ENCODE measurements at places on chromosomes 1 and 21.

DNA sequence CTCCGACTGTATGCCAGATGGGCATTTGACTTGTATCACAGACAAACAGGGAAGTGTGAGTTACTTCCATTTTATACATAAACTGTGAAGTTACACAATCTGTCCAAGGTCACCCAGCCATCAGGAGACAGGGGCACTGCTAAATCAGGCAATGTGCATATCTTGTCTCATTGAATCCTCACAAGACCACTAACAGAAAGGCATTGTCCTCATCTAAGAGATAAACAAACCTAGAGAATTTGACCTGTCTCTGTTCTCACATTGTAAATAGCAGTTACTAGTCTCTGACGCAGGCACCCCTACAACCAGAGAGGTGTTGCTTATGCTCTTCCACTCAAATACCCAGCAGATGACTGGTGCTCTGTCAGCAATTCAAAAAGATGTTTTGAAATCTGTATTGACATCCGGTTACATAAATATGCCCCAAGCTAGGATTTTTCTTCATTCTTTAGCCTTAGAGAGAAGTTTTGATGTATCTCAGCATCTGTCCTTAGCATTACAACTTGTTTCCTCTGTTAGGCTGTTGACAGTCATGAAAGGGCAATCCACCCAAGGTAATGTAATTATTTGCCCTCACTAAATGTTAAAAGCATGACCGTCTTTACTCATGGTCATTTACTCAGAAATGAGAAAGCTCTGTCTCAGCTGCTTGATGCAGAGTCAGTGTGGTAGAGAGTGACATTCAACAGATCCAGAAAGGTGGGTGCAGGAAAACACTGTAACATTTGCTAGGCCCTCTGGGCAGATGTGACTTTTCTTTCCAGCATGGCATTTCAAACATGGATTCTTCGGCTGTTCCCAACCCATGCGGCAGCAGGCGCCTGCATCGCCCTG, 51.9 kb upstream of the ZNF326 start:
- DNase-seq, result no peak

DNA sequence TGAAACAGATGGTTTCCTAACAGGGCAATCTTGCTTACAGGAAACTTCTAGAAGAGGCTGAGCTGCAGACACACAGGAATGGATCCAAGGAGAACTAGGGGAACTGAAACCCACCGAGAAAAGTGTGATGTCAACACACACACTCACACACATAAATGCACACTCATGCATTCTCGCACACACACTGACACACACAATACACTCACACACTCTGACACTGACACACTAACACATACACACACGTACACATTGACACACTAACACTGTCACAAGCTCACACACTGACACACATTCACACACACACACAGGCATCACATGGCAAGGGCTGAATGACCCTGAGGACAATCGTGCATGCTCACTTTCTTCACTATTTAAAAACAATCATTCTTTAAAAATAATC, 142.7 kb downstream of the NPHP4 start:
- DNase-seq, result no peak

DNA sequence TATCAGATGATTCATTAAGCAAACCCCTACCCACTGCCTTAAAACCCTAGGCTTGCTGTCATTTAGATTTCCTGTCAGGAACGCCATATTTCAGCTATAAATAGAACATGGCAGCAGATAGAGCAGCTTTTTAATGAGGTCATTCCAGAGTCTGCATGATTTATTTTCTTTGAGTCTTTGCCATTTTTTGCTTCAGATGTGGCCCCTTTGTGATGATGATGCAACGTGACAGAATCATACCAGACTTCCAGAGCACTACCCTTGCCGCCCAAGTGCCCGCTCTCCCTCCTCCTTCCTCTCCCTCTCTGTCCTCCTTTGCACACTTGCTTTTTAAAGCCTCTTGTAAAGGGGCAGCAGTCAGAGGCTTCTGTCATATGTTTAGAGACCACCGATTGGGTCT, 55.5 kb upstream of the TRIM67 start:
- no peak for DNase-seq

GRCh38 chr21:39116761-39117439, 66.4 kb downstream of the PSMG1 start:
- DNase-seq, result no peak

GRCh38 chr21:38295997-38296764, 39.4 kb downstream of the KCNJ15 start:
- DNase-seq, result no peak

DNA sequence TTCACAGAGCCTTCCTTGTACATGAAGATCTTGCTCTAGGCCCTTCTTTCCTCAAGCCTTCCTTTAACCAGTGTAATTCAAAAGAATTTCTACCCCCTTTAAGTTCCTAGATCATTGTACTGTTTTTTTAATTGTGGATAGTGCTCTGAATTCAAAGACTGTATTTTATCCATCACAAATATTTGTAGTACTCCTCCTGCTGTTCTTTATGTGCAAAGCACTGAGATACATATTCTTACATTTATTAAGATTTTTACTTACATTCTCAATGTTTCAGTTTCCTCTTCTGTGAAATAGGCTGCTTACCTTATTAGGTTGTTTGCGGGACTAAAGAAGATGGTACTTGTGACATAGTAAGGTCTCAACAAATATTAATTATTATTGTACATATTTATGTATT, 168.8 kb upstream of the PDE4B start:
- no peak for DNase-seq

GRCh38 chr1:26627954-26628353, 67.9 kb upstream of the ARID1A start:
- no peak for DNase-seq

DNA sequence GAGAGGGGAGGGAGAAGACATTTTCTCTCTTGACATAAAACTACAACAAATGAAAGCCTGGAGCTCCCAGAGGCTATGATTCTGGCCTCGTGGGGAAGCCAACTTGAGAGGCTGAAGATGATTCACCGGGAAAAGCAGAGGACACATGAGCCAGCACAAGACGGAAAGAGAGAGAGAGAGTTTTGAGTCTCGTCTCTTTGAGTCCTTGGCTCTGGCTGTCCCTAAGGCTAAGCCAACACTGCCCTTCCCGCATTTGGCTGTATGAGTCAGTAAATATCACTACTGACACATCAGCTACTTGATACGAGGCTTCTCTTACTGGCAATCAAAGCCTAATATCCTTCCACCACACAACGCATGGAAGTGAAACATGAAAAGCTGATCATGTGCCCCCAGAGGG, 95.5 kb downstream of the GRIK3 start:
- no peak for DNase-seq

GRCh38 chr1:31991182-31991581, 22.5 kb upstream of the KHDRBS1 start:
- no peak for DNase-seq

- DNase-seq, result no peak
These were observed 24.8 kb downstream of the F11R start for GRCh38 chr1:160996178-160996577.

DNA sequence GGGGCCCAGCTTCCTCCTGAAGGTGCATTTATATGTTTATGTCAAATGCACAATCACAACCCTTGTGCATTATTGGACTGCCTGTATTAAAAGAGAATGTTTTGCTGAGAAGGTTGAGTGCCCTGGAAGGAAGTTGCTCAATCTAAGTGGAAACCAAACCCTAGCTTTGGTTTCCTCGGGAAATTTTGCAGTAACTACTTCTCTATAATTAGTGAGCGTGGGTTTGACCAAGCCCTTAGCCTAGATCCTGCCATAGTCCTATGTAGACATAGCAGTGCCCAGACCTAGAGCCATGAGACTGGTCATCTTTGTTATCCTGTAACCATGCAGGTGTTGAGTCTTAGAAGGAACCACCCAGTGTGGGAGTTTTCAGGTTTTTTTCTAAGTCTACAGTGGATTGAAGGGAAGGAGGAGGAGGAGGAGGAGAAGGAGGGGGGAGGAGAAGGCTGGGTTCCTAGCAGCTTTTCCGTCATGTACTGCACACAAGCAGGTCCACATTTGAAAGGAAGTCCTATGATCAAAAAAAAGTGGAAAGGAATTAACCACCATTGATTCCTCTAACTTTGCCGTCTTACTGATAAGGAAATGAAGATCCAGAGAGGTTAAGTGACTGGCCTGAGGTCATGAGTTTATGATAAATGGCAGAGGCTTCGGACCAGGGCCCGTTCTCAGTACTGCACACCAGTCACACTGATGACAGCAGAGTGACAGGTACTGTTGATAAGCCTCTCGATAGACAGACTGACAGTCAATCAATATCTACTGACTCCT, 72.2 kb upstream of the LYST start:
- no peak for DNase-seq

GRCh38 chr1:12095452-12096263, 32.6 kb downstream of the TNFRSF8 start:
- DNase-seq, result no peak

DNA sequence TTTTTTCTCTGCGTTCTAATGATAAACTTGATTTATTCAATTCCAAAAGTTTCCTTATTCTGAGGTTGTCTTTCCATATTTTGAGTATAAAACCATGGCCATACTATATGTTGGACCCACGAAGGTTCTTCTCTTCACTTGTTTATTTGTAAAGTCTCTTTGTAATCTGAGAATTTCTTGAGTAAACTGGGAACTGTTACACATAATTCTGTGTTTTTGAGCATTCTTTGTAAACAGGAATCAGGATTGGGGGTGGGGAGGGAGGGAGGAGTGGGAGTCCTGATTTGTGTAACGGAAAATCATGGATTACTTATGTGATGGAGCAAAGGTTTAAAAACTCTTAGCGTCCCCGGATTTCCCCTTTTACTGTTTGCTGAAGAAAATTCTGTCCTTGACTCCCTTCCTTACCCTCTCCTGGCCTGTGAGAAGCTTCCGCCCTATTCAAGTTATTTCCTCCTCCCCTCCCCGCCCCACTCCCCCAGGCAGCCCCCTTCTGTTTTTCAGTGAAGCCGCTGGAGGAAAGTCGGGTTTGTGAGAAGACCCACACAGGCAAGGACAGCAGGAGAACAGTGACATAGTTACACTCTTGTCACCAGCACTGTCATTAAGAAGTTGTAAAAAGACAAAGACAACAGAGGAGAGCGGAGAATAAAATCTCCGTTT, 6.4 kb upstream of the NBPF11 start:
- DNase-seq, result no peak

DNA sequence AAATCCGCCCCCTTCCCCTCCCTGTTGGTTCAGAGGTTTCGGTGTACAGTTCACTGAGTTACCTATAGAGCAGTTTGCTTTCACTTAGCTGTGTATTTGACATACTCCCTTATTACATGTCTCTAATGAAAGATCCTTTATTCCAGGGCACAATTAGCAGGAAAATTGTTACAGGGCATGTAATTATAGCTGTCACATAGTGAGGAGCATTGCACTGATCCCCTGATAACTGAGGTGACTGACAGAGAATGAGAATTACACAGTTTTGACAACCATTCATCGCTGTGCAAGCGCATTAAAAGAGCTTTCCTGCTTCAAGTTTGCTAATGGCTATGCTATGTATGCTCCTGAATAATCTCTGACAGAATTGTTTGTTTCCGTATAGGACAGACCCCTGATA, 26.9 kb downstream of the DAP3 start:
- no peak for DNase-seq

GRCh38 chr1:76292418-76293184, 218.1 kb downstream of the ST6GALNAC3 start:
- DNase-seq, result no peak

DNA sequence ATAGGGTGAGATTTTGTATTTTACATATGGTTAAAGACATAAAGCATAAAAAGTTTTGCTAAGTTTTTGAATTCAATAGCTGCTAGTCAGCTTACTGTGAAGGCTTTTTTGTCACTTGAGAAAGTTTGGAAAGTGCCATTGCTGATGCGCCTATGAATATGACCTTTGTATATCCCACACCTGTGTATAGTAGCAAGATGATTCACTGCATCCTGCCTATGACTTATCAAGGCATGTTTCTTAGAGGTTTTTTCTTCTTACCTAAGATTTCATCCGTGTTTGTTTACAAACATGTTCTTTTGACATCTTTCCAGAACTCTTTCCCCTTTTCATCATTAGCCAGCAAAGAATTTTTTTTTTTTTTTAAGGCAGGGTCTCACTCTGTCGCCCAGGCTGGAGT, 51.5 kb downstream of the PRKAA2 start:
- no peak for DNase-seq

DNA sequence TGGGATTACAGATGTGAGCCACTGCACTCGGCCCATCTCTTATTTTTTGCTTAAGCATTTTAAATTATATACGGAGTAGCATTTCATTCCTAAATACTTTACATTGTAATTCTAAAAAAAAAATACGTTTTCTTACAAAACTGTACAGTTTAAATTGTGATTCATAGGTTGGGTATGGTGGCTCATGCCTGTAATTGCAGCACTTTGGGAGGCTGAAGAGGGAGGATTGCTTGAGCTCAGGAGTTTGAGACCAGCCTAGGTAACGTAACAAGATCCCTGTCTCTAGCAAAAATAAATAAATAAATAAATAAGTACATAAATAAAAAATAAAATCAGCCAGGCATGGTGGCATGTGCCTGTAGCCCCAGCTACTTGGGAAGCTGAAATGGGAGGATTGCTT, 24.6 kb downstream of the TBCE start:
- no peak for DNase-seq

DNA sequence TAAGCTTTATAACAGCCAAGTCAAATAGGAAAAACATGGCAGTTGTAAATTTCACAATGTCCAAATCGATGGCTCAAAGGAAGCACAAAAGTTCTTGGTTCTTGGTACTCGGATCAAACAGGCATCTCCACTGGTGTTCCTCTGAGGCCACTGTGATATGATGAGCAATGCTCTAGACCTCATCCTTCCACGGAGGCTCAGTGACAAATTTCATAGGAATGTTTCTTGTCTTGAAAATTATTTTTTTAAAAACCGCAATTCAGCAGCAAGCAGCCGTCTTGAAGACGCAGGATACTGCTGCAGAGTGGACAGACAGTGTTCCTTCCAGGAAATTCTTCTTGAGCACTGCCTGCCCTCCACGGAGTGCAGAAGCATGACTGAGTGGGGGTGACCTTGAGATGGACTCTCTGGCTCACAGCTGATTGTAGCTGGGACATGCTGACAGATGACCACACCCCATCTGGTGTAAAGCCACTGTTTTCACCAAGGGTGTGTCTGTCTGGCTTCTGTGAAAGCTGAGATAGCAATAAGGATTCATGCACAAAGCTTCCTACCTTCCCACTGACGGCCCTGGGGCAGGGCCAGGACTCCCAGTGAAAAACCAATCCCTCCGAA, 61.9 kb downstream of the TIAM1 start:
- DNase-seq, result no peak

- DNase-seq, result no peak
These were observed 67.9 kb upstream of the ZNF326 start for GRCh38 chr1:89927049-89927448.

DNA sequence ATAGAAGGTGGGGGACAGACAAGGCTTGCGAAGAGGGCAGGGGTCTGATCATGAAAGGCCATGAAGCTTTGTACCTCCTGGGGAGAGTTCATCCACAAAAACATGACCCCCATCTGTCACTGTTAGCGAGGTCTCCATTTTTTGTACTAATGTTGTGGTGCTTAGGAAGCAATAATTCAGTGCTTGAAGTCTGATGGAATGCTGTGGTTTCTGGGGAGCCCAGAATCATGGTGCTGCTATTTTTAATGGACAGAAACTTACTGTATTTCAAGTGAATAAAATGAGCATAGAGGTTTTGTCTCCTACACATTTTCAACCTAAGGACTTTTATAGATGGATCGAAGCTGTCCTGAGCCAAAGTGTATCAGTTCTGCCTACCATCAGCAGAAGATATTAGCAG, 28.2 kb upstream of the RGL1 start:
- no peak for DNase-seq

Data from nucleus accumbens (tissue), 56 donors.